ENCODE measurements at places on chromosomes 7 and 10.

DNA sequence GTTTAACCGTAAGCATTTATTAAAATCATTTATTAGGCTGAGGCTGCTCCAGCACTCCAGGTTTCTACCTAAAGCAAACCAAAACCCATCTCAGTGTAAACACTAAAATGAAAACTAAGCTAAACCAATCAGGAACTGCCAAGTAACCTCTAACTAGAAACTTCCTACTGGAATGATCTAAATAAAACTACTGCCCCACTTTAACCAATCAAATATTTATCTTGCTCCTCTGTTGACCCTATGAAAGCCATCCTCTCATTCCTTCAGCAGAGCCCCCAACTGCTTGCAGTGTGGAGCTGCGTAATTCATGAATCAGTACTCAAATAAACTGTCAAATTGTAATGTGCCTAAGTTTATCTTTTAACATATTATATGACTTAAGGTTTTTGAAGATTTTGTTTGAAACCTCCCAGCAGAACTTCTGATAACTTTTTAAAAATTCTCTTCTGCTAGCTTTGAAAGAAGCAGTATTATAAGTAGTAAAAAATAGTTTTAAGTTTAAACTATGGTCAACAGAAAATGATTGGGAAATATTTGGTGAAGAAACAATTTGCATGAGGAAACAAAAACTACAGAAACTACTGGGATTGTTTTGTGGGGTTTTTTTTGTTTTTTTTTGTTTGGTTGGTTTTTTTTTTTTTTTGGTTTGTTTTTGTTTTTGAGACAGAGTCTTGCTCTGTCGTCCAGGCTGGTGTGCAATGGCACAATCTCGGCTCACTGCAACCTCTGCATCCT lies 47.4 kb downstream of the GPR37 start:
- no peak for DNase-seq

DNA sequence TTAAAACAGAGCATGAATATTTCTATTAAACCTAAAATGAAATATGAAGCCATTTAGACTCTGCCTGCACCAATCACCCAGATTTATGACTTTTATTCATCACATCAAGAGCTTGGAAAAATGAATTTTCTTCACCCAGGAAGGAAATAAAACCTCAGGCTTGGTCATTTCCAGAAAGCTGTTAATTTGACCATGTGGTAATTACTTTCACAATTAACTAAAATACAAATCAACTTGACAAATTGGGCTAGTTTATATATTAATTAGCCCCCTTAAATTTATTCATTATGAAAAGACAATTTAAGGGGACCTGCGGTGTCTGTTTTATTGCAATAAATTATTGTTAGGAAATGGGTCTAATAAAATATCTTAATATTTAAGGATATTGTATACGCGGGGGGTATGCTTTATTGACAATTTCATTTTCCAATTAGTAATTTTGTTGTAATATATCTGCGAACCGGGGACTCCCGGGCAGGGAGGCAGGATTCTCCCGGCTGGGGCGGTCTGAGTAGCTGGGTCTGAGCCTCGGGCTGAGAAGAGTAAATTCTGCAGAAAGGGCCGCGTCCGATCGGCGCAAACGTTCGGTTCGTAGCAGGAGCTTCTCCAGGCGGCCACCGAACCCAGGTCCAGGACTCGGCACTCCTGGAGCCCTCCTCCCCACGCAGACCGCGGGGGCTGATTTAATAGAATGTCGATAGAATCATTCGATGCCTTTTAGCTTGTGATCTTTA lies 9.4 kb upstream of the MNX1 start:
- DNase-seq, result no peak

DNA sequence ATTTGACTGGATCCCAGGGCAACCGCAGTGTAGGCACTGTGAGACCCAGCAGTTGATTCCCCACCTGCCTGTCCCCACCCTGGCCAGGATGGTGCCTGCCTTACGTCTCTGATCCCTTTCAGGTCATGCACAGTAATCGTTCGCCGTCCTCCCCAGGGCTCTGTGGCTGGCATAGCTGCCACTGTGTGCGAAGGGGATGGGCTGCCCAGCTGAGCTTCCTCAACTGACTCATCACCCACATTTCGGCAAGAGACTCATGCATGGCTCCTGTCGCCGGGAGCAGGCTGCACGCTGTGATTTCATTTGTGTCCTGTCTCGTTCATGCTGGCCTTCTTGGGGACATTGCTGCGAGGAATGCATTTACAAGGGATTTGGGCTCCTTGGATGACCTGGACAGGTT lies 252.4 kb downstream of the KLF6 start:
- DNase-seq, result no peak

GRCh38 chr10:131701131-131701947 lies 199.5 kb upstream of the PPP2R2D start:
- DNase-seq, result no peak

DNA sequence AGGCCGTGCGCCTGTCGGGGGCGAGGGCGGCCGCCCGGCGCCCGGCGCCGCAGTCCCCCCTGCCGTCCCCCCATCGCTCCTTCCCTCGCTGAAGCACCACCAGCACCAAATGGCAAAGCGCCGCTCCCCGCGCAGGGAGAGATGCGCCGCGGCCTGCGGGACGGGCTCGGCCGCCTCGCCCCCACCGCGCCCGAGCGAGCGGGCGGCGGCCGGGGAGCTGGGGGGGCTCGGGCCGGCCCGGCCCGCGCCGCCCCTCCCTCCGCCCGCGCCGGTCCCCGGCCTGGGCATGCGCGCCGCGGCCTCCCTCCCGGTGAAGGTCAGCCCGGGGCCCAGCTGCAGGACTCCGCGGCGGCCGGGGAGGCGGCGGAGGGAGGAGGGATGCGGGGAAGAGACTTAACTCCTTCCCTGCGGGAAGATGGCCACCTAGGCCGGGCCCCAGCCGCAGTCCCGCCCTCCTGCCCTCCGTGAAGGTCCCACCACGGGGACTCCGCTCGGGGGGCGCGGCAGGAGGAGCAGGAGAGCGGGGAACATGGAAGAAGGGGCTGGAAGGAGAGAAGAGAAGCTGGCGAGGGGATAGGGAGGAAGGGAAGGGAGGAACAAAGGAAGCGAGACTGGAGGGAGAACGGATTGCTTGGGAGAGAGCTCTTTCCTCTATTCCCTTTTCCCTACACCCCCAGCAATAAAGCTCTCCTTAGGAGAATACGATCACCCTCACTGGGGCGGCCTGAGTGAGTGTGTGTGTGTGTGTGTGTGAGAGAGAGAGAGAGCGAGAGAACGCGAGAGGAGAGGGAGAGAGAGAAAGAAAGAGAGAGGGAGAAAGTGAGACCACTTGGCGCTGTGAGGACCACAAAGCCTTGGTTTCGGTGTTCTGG lies 3.4 kb upstream of the SMARCD3 start:
- DNase-seq, result no peak

DNA sequence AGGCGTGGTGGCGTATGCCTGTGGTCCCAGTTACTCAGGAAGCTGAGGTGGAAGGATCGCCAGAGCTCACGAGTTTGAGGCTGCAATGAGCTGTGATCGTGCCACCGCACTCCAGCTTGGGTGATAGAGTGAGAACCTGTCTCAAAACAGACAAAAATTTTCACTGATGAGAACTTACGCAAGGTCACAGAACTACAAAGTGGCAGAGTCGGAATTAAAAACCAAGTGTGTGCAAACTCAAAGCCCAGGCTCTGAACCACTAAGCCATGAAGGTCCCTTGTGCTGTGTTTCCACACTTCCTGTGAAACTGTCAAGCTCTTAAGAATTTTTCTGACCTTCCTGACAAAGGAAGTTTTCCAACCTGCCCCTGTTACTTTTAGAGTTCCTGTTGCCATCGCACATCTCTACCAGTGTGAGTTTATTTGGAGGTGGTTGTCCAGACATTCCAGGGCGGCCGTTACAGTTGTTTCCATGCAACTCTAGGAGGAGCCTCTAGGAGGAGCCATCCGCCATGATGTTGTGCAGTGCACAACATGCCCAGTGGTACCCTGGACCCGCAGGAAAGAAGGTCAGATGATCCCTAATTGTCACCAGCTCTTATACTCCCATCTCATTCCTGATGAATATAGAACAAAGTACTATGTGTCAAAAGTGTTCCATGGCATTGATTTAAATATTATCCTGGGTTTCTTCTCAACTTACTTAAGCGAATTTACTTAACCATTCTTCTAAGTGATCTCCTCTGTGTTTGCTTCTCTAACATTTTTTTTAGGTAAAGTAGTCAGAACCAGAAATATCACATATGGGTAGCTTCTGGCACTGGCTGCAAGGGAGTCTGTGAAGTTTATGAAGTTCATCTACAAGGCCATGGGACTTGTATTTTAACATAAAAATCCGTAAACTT lies 49.0 kb upstream of the LYZL1 start:
- DNase-seq, result no peak

DNA sequence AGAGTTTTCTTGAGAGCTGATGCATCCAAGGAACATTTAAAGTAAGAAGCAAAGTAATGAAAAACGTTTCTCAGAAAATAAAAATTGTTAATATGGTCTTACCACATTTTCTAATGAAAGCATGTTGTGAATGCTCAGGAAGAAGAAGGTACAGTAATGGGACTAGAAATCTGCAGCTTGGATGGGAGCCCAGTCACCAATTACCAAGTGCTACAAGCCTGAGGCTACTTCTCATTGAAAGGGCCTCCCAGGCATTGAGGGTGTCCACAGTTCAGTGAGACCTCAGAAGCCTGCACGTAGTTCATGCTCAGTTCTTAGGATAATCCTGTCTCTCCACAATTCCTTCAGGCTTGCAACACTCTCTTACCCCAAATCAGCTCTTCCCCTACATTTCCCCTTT lies 17.6 kb downstream of the PTN start:
- DNase-seq, result no peak

DNA sequence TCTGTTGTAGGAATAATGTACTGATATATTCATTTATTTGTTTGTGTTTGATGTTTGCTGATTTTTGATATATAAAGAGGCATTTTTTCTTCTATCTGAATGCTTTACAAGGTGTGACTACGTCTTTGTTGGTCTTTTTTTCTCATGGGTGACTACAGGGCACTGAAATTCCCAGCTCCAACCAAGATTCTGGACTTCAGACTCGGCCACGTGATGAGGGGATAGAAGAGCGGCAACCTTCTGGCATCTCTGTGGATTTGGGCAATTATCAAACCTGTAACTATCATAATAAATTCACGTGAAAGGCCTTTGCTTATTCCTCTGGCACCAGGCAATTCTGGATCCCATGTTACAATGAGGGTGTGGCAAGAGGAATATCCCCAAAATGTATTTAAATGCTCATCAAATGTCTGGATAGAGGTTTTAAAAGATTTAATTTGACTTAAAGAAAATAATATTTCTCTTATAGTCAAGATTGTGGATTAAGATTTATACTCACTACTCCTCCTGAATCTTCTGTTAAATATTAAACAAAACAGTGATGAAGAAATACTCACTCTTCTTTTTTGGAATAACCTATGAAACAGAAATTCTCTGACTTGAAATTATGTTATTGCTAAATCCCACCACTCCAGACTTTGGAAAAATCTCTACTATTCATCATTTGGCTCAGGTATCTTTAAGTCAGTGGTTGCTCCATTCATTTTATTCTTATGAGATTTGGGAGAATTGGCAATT lies 276.3 kb downstream of the GPR37 start:
- DNase-seq, result no peak

DNA sequence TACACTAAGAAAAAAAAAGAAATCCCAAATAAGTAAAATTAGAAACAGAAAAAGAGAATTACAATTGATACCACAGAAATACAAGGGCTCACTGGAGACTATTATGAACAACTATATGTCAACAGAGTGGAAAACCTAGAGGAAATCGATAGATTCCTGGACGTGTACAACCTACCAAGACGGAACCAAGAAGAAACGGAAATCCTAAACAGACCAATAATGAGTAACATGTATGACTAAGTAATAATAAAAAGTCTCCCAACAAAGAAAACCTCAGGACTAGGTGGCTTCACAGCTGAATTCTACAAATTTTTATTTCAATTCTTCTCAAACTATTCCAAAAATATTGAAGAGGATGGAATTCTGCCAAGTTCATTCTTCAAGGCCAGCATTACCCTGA lies 13.9 kb downstream of the DIP2C start:
- DNase-seq, result no peak

GRCh38 chr7:115297656-115298055 lies 375.8 kb downstream of the MDFIC start:
- DNase-seq, result no peak

GRCh38 chr10:75335191-75335590 lies 66.4 kb downstream of the ZNF503 start:
- DNase-seq, result no peak

DNA sequence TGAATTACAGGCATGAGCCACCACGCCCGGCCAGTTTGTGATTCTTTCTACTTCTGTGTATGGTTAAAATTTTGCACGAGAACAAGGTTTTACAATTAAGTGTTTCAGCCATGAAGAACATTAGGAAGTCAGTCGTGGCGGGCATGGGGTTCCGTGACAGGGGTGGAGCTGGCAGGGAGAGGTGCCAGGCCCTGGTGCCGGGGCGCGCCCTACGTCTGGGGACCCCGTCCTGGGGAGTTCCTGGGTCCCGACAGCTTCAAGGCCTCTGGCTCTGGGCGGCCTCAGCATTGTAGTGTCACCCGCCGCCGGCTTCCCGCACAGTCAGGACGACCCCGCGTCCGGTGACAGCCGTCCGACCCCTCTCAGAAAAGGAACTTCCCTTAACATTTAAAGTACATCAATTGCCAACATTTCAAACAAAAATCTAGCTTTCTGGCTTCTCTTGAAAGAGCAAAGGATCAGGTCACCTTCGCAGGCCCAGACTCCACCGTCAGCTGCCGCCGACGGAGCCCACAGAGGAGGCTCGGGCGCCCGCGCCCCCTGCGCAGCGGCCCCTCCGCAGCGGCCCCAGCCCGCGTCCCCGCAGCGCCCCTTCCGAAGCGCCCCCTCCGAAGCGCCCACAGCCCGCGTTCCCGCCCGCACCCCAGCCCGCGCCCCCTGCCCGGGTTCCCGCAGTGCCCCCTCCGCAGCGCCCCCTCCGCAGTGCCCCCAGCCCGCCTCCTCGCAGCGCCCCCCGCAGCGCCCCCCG lies 23.2 kb upstream of the MKI67 start:
- no peak for DNase-seq

DNA sequence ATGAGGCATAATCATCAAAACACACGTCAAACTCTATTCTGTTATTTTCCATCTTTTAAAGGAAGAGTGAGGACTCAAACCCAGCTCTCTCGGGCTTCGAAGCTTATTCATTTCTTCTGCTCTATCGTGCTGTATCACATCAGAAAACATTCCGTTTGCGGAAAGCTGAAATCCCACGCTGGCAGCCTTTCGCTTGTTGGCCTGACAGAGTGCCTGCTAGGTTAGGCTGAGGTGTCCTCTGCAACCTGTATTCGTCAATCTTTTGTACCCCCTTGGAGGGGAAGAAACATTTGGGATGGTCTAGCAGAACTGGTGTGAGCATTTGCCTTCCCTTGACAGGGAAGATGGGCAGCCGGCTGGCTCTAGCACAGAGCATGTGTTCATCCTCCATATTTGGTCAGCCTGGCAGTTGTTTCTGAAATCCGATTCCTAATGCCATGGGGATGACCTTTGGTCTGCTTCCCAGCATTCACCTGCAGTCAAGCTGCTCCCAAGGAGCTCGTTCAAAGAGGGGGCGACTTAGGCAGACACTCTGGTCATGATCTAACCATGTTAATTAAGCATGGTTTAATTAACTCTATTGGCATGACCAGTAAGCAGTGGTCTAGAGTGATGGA lies 55.2 kb downstream of the TACC2 start:
- DNase-seq, result no peak

- no peak for DNase-seq
Observed at GRCh38 chr7:70670288-70670687, 461.7 kb upstream of the GALNT17 start.
